ENCODE measurements at places on chromosomes 6 and 20.

DNA sequence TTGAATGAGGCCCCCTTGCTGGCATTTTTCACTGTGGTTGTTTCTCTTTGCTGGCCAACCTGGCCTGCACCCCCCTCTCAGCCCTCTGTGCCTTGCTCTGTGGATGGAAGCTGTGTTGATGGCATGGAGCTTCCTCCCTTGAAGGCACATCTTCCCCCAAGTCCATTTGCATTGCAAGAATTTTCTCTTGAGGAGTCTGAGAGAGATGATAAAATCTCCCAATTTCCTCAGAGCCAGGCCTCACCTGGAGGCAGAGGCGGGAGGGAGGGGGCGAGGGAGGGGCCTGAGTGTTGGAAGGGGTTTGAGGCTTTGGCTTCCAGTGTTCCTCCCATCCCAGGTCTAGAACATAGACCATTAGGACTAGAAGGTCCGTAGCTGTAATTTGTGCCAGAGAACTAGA is 175.1 kb downstream of the SCP2D1 start:
- no peak for DNase-seq

GRCh38 chr20:12598894-12599293 is 409.9 kb upstream of the SPTLC3 start:
- no peak for DNase-seq

DNA sequence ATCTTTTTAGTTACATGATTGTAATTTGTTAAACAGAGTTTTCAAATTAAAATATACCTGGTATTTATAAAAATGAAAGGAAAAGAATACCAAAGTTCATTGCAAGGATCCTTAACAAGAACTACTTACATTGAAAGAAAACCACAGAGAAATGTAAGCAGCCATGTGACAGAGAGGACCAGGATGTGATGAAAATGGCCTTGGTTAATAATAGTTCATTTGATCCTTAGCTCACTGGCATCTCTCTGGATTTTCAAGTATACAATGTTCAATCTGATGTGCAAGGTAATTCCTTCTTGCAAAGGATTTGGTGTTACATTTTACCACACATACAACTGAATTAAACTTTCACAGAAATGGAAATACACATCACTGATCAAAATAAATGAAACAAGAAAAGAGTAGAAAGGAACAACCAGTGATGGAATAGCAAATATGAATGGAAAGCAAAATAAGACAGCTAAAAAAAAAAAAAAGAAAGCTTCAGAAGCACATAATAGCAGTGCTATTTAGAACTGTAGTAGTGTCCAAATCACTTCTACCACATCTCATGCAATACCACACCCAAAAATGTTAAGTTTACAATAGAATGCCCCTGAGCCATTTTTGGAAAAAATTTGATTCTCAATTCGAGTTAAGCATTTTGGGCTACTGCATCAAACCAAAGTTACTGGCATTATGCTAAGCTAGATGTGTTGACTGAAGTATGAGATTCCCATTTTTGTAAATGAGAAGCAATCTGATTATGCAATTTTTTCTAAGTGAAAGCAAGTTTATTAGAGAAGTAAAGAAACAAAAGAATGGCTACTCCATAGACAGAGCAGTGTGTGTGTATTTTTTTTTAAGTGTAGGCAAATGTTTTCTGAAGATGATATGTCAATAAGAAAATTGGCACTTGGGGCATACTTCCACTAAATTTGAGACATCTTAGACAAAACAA is 22.6 kb upstream of the HLA-A start:
- DNase-seq = no peak

DNA sequence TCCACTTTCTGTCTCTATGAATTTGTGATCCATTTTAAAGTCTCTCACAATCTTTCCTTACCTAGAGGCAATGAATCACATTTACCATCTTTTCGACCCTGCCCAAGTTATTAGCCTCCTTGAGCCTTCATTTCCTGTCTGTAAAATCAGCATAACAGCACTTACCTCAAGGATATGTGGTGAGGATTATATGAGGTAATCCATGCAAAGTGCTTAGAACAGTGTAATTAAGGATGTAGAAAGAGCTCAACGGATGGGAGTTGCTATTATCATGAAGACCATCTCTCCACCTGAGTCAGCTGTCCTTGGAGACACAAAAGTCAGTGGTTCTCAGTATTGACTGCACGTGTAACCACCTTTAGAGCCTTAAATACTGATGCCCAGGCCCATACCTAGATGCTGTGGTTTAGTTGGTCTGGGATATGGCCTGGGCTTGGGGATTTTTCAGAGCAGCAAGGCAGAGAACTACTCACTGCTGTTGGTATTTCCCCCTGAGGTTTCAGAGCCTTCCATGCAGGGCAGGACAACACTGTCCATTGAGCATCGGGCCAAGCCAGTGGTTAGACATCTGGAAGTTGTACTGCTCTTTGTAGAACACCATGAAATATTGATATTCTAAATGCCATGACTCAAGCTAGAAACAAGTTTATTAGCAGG is 55.8 kb downstream of the LYRM2 start:
- no peak for DNase-seq

- DNase-seq = no peak
Observed at GRCh38 chr6:167094820-167095637, 27.9 kb upstream of the CCR6 start.

- DNase-seq = no peak
Observed at GRCh38 chr20:16404171-16404570, 169.1 kb downstream of the KIF16B start.

- no peak for DNase-seq
Observed at GRCh38 chr20:37356387-37356786, 10.4 kb downstream of the SRC start.

- DNase-seq = no peak
Observed at GRCh38 chr6:57068061-57068460, 21.6 kb downstream of the KIAA1586 start.

GRCh38 chr6:142925575-142926110 is 19.3 kb downstream of the HIVEP2 start:
- no peak for DNase-seq

DNA sequence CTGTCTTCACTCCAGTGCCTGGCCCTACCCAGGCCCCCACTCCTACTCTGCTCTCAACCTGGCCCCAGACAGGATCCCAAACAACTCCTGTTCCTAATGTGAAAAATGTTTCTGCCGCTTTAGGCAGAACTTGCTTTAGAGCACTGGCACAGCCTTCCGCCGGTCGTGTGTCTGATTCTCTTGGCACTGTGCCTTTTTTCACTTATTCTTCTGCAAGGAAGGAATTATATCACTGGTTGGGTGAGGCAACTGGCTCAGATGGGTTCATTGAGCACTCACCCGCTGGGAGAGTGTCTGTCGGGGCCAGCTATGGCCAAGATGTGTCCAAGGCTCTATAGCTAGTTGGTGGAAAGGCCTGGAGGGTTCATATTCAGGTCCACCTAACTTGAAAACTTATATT is 33.6 kb upstream of the HLA-A start:
- no peak for DNase-seq

- no peak for DNase-seq
Observed at GRCh38 chr20:61766921-61767610, 298.6 kb downstream of the TAF4 start.

All from fibroblast of skin of left quadriceps (primary cell).